GM19239 (cell line): ENCODE measurements at places on chromosomes 16 and 17.

DNA sequence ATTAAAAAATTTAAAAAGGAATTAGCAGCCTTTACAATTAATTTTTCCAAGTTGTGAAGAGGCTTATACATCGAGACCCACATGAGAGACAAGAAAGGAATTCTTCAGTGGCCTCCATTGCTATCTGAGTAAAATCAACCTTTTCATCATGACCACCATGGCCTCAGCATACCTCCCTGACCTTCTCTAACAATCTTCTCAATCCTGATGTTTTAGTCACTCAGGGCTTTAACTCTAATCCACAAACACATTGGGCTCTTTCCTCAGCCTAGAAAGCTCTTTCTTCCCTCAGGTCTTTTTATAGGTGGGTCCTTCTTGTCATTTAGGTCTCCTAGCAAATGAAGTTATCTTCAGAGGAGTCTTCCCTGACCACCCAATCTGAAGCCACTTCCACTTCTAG lies 46.4 kb downstream of the SPOP start:
- DNase-seq = no peak

DNA sequence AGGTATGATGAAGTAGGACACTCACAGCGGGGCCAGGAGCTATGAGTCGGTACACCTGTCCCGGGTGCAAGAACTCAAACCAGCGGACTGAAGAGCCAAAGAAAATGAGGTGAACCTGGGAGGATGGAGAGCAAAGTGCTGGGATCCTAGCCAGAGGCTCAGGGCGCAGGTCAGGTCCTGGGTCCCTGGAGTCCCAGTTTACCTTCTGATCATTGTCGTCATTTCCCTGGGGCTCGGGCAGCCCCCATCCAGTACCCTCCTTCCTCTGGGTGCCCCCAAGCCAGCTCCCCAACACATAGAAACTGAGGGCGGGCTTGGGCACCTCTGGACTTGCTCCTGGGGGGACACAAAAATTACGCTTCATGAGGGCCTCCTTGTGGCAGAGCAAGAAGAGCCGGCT lies 16.2 kb downstream of the CTC1 start:
- DNase-seq = no peak

- DNase-seq = no peak
These were observed 41.6 kb downstream of the EPN2 start for GRCh38 chr17:19278729-19279128.

DNA sequence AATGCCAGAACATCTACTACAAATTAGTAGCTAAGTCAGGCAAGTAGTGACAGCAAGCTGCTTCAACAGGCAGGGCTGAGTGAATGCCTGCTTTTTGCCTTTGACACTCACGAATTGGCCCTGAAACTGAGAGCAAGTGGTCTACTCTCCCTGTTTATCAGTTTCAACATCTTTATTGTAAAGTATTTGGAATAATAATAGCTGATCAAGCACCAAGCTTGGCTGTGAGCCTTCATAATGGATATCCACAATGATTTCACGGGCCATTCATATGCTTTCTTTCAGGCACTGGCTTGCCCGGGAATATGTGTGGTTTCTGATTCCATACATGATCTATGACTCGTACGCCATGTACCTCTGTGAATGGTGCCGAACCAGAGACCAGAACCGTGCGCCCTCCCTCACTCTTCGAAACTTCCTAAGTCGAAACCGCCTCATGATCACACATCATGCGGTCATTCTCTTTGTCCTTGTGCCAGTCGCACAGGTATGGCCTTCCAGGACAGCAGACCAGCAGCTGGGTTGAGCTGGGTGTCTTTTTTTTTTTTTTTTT lies 5.2 kb downstream of the TLCD3A start:
- DNase-seq = no peak

GRCh38 chr16:22887445-22887844 lies 73.5 kb downstream of the HS3ST2 start:
- DNase-seq = no peak

- DNase-seq = no peak
These were observed 72.0 kb downstream of the CNGB1 start for GRCh38 chr16:57898961-57899360.

DNA sequence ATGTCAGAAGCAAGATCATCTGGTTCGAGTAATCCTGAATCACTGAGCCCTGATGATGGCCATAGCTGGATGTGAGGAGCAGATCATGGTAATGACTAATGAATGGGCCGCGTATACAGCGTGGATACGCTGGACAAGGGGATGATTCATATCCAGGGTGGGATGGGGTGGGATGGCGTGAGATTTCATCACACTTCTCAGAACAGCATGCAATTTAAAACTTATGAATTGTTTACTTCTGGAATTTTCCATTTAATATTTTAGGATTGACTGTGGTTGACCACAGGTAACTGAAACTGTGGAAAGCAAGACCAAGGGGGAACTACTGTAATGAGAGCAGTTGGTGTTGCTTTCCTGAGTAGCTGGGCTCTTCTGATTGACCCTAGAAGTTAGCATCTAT lies 225.5 kb downstream of the STX8 start:
- DNase-seq = no peak

DNA sequence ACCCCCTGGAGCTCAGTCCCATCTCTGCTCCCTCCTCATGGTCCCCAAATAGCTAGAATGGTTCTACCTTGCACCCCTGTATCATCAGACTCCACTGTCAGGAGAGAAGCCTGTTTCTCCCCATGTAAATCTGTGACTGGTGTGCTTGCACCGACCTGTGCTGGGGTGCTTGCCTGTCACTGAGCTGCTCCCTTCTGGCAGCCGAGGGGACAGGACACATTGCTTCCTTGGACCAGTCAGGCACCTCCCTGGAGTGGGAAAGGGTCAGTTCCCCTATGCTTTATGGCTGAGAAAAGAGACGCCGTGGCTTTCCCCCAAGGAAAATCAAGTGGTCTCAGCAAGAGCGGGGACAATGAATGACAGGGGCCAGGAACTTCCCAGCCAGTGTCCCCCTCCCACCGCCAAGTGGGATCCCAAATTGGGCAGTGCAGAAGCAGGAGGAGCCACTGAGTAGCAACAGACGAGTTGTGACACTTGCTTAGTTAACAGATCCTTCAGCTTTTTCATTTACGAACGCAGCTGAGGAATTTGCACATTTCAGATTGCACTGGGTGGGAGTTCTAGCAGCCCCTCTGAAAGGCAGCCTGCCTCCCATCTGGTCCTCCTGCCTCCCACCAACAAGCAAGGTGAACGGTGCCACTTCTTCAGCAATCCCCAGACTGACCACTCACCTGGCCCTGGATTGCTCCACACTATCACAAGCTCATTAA lies 156.4 kb downstream of the KATNIP start:
- no peak for DNase-seq

DNA sequence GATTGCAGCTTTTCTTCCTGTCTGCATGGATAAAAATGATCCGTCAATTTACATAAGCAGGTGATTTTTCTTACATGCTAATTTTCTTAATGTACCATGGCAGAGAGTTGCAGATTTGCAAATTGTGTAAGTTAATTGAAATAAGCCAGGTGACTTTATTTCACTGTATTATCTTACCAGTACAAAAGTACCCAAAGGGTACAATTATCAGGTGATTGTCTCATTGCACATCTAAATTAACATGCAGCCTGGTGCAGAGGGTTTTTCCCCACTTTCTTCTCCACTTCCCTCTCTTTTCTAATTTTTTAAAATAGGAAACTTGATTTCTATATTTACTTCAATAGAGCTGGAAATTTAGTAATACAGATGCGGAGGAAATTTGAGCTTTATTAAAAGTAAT lies 11.2 kb downstream of the NLK start:
- no peak for DNase-seq

GRCh38 chr16:75758215-75758614 lies 31.9 kb upstream of the CPHXL start:
- no peak for DNase-seq

DNA sequence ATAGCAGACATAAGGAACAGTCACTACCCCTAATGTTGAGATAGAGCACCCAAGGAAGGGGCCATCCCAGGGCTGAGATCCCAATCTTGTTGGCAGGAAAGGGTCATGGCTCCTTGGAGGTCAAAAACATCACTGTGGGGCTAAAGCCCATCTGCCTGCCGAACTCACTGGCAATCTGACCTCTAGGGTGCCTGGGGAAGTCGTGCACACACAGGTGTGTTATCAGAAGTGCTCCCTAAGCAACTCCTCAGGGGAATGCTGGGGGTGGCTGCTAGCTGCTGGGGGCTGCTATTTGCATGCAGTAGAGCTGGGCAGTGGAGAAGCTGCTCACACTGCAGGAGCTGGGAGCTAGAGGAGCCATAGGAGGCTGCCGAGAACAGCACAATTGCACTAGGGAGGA lies 47.5 kb upstream of the PHOSPHO1 start:
- DNase-seq = no peak

DNA sequence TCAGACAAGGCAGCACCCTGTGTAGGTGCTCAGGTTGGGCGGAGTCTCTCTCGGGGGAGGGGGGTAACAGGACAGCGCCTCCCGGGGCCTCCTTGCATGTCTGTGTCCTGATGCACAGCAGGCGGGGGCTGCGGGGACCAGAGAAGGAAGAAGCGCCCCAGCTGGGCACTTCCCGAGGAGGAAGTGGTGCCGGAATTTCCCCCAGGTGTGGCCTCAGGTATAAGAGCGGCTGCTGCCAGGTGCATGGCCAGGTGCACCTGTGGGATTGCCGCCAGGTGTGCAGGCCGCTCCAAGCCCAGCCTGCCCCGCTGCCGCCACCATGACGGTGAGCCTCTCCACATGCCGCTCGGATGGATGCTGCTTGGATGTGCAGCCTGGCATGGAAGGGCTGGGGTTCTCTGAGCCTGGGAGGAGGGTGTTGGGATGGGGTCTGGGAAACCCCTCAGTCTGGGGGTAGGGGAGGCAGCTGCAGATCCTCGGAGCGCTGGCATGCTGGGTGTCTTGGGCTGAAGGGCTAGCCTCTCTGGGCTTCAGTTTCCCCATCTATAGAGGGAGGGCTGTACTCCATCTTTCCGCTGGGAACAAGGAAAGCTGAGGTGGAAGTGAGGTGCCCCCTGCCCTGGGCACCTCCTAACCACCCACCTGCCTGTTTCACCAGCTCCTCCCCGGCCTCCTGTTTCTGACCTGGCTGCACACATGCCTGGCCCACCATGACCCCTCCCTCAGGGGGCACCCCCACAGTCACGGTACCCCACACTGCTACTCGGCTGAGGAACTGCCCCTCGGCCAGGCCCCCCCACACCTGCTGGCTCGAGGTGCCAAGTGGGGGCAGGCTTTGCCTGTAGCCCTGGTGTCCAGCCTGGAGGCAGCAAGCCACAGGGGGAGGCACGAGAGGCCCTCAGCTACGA lies at the start of gene IL17C:
Gene IL17C (plus strand): TSS at position 250 of the 908 bp plus-strand sequence. CDS start 70 bp downstream, at position 320.
- DNase-seq = no peak

GRCh38 chr17:38815576-38816193 lies 9.4 kb downstream of the CWC25 start:
- DNase-seq = no peak

GRCh38 chr17:66579556-66579955 lies 255.4 kb upstream of the CACNG5 start:
- DNase-seq = no peak

DNA sequence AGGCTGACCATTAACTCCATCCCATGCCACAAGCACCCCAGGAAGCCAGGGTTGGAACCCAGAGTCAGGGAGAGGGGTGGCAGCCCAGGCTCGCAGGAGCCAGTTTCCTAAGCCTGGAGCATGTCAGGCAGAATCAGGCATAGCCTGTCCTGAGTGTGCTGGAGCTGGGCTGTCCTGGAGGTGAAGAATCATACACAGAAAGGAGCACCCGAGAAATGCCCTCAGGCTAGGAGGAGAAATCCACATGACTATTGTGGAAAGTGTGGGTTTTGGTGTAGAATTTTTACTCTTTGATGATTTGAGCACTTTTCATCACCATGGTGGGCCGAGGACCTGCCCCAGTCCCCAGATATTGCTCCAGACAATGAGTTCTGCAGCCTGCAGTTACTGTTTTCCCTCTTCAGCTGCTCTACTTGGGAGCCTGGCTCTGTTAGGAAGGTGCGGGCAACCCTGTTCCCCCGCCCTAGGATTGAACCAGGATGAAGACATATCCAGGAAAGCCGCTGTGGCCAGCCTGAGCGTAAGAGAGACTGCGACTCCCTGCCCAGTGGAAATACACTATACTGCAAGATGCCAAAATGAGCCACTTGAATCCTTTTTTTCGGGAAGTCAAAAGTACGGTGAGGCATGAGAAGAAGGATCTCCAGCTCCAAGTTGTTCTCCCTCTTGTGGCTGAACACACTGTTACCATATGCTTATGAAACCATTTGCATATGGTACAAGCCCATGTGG lies 29.0 kb upstream of the HEATR6 start:
- no peak for DNase-seq

DNA sequence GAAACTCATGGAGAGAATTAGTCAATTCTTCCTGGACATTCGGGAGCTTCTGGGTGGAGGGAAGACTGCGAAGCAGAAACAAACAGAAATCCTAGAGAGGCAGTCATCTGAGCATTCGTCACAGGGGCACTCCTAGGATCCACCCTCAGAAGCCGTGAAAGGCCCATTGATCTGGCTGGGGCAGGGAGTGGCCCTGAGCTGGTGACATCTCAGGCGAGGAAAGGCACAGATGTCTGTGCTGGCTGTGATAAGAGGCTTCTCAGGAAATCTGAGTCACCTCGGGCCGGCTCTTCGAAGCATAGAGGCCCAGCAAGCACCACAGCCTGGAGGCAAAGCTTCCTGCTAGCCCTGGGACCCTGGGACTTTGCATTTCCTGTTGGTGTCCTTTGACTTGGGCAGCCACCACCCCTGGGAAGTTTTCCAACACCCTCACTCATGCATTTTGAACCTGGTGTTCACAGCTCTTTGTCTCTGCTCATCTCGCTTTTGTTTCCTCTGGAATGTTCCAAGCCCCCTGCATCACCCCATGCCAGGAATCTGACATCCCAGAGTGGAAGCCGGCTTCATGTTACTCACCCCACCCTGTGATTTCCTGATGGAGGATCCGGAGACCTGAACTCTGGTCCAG lies 23.3 kb upstream of the CDRT4 start:
- DNase-seq = no peak

GRCh38 chr16:68785715-68786114 lies 48.6 kb downstream of the CDH1 start:
- DNase-seq = no peak

DNA sequence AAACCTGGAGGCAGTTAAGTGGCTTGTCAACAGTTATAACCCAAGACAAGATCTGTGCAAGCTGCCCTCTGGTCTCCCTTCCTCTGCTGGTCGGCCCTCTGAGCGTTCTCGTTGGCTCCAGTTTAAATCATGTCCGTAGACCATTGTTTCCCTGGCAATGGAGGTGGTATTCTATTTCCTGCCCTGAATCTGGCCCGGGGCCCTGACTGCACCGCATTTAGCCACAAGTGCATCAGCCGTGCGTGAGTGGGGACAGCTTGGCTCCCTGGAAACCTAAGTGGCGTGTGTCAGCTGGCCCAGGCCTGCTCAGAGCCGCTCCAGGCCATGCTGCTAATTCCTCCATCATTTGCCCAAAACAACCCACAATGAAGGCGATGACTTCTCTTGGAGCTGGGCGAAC lies 15.0 kb upstream of the MYLK3 start:
- no peak for DNase-seq

GRCh38 chr17:19703106-19703827 lies 13.1 kb downstream of the SLC47A2 start:
- no peak for DNase-seq
